GM10248 (cell line): ENCODE measurements at places on chromosomes 4 and X.

DNA sequence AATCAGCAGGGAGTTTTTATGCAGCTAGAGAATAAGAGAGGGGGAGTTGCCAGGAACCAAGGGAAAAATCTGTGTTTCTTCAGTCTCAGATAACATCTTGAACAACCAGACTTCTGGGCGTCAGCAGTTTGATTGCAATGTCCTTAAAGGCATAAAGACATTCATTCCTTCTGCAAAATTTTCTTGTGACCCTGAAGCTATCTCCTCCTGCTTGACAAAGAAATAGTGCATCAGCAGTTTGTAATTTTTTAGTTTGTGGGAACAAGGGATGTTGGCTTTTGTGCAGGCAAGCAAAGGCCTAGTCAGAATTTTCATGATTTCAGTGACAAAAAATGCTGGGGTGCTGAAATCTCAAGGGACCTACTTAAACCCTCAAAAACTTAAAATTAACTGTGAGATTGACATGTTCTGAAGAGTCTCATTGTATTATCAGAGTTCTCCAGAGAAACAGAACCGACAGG is 125.8 kb upstream of the UNC5C start:
- DNase-seq = no peak

- DNase-seq = no peak
Observed at GRCh38 chr4:101600287-101600686, 190.2 kb upstream of the BANK1 start.

GRCh38 chr4:4594285-4594920 is 52.6 kb upstream of the STX18 start:
- DNase-seq = no peak

GRCh38 chrX:134734466-134734952 is 76.2 kb upstream of the PLAC1 start:
- DNase-seq = no peak

DNA sequence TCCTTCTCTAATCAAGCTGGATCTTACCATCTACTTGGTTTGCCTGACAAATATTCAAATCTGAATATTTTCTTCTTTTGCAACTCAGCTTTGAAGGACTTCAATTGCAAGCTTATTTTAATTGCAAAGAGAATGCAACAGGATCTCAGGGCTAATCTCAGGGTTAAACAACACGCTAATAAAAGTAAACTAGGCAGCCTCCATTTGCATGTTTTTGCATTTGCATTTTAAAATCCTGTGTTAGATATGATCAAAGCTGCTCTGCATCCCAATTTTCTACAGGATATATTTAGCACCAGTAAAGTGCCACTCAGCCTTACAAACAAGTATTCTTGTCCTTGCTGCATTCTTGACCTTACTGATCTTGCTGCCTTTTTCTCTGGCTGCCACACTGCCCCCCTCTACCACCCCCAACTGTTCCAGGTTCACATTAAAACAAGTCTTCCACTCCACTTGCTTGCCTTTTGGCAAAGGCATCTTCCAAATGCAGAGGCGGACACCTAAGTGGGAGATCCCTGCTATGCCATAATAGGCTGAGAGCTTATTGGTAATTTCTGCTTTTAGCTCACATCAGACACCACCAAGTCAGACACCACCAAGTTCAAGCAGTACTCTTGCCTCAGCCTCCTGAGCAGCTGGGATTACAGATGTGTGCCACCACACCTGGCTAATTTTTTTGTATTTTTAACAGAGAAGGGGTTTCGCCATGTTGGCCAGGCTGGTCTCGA is 48.1 kb downstream of the GPRIN3 start:
- DNase-seq = no peak

DNA sequence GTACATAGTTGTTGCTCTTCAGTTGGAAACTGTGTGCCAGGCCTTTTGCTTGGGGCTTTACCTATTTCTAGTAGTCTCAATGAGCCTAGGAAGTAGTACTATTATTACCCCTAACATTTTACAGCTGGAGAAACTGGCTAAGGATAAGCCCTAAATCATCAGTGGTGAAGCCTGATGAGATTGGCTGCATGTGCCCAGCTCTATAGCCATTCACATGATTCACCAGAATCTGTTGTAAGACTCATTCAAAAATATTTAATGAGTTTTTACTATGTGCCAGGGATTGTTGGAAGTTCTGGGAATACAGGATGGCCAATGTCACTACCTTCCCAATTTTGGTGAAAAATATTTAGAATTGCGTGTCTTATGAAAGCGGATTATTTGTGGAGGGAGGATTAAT is 2.8 kb downstream of the KIT start:
- no peak for DNase-seq

GRCh38 chr4:57661517-57662090 is 551.4 kb upstream of the IGFBP7 start:
- DNase-seq = no peak

DNA sequence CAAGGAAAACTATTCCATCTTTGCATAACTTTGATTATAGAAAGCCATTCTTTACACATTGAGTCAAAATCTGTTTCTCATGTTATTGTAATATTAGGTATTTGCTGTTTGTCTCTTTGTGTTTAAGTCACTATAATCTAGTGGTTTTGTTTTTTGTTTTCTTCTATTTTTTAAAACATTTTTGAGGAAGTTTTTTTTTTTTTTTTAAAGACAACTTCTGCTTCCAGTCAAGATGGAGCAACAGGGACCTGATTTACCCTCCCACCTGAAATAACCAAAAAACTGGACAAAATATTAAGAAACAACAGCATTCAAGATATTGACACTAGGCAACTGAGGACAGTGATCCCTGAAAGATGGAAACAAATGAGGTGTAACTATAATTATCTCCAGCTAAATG is 18.4 kb upstream of the NSUN7 start:
- no peak for DNase-seq

- DNase-seq = no peak
Observed at GRCh38 chrX:148288451-148288850, 212.0 kb upstream of the AFF2 start.

GRCh38 chrX:153935326-153935851 is 552 bp upstream of the NAA10 start:
- DNase-seq = no peak

DNA sequence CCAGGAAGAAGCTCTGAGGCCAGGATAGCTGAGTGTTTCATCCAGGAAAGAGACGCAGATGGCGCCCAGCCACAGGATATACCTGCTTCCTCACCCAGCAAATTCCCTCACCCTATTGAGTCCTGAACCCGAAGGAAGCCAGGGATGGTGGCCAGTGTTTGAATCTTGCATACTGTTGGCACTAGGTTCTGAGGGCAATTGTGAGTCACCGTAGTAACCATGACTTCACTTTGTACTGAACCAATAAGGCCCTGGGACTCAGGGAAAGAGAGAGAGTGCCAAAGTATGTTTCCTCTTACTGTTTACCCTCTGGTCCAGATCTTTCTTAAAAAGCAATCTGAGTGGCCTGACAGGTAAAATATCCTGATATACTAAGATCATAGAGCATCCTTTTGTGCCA is 25.6 kb upstream of the SMIM10L2A start:
- DNase-seq = no peak

GRCh38 chrX:27987862-27988646 is 6.8 kb upstream of the DCAF8L1 start:
- DNase-seq = no peak

- no peak for DNase-seq
Observed at GRCh38 chr4:94880956-94881355, 123.2 kb downstream of the BMPR1B start.

DNA sequence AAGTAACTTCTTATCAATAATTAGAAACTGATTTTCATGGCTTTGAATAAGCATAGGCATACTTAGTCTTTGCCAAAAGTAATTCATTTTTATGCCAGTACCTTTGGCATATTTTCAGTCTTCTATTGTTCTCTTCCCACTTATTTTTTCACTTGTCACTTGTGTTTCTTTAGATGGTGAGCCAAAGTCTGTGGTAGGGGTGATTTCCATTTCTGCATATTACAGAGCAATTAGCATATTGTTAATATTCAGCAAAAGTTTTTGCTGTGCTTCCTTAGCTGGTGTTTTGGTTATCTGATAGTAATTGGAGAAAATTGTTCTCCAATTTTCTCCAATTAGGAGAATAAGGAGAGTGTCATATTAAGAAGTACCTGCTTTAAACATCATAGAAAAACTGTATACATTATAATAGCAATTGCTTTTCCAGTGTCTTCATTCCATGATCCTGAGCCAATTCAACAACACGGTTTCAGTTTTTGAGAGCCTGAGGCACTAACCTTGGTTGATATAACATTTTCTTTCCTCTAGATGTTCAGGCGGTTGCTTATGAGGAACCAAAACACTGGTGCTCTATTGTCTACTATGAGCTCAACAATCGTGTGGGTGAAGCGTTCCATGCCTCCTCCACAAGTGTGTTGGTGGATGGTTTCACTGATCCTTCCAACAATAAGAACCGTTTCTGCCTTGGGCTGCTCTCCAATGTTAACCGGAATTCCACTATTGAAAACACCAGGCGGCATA is 64.7 kb downstream of the SMAD1 start:
- DNase-seq = no peak

DNA sequence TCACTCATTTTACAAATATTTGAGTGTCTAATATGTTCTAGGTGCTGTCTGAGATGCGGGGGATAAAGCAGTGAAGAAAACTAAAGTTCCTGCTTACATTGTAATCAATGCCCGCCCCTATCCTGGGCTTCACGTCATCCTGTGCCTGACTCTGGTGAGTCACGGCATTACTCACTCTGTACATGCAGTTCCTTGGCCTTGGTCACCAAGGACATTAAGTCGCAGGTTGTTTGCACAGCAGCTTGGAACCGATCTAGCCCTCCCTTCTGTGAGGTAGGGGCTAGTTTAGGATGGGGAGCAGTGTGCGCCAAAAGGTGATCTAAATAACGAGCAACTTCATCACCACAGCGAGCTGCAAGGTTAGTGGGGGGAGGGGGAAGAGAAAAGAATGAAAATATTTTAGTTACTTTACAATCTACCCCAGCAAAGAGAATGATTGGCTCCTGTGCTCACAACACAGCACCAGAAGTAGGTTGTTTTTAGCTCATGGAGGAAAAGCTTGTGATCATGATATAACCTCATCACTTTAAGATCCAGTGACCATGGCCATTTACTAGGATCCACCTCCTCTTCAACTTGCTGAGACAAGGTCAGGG is 48.0 kb upstream of the HDAC8 start:
- no peak for DNase-seq

DNA sequence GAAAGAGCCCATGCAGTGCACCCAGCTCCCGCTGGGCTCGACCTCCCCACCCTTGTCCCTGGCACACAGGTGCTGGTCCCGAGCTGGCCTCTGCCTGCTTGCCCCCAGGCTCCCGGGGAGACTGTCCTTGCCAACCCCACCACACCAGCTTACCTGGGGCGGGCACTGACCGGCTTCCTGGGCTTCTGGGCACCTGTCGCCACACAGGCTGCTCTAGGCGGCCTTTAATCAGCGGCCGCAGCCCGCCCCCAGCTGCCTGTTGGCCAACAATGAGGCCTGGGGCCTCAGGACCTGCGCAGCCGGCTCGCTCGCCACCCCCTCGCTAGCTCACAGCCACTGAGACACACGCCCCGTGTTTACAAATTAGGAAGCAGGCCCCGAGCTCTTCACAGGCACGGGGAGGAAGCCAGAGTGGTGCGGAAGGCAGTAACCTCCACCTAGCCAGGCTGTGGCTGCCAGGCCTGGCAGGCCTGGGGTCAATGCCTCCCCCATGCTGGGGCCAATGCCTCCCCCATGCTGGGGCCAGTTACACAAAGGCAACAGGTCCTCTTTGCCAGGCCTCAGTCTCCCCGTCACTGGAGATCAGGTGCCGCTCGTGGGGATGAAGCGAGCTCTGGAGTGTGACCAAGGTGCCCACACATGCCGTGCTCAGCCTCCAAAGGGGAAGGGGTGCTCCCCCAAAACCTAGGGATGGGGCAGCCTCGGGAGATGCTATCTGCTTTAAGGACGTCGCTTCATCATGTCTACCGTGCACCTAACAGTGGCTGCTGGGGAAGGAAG is at the start of gene TREX2:
Gene TREX2, minus strand, starts transcription at position 201 of the 780 bp plus-strand sequence. CDS start 626 bp downstream, outside the sequence.
- DNase-seq = no peak

- DNase-seq = peak; percentile 63
Observed at GRCh38 chr4:184288451-184289178, 70.9 kb upstream of the ENPP6 start.

DNA sequence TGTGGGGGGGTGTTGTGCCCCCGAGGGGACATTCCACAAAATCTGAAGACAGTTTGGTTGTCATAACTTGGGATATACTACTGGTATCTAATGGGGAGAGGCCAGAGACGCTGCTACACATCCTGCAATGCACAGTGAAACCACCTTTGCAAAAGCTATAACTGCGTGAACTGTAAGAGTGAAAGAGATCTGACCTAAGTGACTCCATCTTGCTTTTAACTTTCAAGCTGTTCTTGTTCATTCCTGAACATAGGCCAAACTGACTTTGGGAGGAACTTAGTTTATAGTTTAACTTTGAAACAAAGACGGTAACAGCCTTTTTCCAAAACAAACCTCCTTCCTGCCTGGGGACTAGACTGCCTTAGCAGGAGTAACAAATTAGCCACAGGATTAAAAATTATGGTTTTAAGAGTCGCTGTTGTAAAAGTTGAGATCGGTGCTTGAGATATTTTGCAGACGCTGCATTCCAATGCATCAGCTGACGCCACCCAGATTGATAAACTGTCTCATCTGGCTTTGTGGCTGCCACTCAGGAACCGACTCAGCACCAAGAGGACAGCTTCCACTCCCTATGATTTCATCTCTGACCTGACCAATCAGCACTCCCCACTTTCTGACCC is 70.9 kb downstream of the ATXN3L start:
- DNase-seq = no peak

GRCh38 chr4:38464328-38464727 is 199.7 kb upstream of the KLF3 start:
- no peak for DNase-seq
